Stimulated activated naive B cell treated with anti-CD40 and anti-IgM and Interleukin-4, amounts not matched to agents 10 μg/mL and 1 μg/mL and 100 μg/mL, for 72 hours (primary cell): ENCODE measurements at places on chromosomes 2 and 18.

- DNase-seq = no peak
Observed at GRCh38 chr18:26424428-26425147, 123.8 kb downstream of the KCTD1 start.

DNA sequence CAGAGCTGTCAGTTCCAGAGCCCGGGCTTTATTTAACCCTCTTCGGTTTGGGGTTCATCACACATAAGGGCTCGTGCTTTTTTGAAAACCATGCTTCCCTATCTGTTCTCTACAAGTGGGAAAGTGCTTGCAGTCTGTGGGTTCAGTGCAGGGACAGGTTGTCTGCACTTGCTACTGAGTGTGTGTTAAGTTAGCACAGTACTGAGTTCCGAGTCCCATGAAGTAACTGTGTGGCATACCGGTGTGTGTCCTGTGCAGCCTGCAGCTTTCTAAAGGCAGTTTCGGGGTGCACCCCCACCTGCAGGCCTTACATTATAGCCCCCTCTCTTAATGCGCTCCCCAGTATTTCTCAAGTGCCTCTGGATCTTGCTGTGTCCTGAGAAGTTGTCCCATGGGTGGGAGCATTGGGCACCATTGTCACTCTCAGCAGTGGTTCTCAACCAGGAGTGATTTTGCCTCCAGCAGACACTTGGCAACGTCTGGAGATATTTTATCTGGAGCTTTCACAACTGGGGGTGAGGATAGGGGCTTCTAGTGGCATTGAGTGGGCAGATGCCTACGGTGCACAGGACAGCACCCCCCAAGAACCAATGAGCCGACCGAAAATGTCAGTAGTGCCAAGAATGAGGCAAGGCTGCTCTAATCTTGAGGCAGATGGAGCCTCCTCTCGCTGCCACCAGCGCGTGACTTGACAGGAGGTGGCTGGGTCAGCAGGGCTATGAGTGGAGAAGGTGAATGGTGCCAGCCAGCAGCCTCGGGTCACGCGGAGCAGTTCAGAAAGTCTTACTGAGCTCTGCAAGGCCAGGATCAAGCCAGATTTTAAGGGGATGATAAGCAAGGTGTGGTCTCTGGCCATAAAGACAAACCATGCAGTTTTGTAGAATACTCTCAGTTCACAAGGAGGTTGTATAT, 152.2 kb downstream of the SMAD7 start:
- DNase-seq = no peak

- DNase-seq = no peak
Observed at GRCh38 chr18:42632801-42633200, 482.7 kb downstream of the RIT2 start.

GRCh38 chr2:5369510-5369909, 322.7 kb upstream of the SOX11 start:
- no peak for DNase-seq

DNA sequence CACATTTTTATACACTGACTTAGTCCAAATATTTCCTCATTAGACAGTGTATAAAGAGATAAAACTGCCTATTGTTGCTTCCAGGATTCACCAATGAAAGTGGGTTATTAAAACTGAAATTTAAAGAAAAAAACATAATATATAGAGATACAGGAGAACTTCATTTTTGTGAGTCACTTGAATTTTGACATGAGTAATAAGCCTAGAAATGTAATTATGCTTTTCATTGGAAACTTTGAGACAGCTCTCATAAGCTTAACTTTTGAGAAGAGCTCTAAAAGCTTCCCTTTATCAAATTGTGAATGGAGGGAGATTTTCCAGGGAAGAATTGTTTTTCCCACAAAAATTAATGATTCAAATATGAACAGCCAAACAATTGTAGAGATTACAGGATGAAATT, 14.1 kb downstream of the DYNC2LI1 start:
- DNase-seq = no peak

DNA sequence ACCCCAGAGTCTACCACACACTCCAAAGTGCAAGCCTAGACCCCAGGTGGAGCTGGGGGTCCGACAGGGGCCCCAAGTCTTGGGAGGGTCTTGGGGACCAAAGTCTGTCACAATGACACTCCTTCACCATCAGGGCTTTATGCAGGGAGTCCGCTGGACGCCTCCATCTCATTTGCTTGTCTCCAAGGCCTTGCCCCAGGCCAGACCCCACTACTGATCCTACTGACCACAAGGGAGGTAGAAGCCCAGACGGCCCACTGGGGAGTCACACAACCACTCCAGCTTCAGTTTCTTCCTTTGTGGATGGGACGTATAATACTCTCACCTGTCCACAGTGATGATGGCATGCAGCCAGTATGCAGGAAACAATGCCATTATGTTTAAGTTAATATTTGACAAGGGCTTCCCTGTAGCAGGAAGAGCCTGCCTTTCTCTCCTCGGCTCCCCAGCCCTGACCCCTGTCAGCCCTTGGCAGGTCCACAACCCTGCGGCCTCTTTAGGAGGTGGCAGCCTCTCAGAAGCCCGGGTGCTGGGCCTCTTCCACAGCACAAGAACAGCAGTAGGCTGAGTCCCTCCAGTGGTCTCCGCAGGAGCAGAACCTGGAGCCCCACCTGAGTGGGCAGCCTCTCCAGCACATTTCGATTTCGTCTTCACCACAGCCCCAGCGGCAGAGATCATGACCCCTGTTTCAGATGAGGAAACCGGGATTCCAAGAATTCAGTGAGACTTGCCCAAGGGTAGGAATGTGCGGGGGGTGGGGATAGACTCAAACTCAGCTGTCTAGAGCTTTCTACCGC, 6.5 kb downstream of the BIN1 start:
- DNase-seq = no peak
